ENCODE measurements at places on chromosomes 11 and 22.

DNA sequence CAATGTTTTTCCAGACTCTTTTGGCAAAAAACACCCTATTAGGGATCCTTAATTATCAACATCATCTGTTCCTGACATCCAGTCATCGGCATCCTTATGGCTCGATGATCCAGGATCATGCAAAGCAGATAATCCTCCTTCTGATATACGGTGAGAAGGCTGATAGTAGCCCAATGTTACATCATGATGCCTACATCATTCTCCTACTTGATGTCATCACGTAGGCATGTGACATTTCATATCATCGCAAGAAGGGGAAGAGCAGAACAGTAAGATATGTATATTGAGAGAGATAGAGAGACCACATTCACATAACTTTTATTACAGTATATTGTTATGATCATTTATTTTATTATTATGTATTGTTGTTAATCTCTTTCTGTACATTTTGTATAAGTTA lies 168.6 kb downstream of the ADAMTS15 start:
- no peak for DNase-seq
- H3K36me3 ChIP-seq = no peaks in the 10 kb centered on the region
- H3K27me3 ChIP-seq = no peaks in the 10 kb centered on the region
- H3K4me3 ChIP-seq = no peak overlapping the region
- no peaks in the 10 kb centered on the region for H3K4me1 ChIP-seq

GRCh38 chr11:8760896-8761295 lies 78.3 kb downstream of the RPL27A start:
- no peak for DNase-seq
- no peak overlapping the region for H3K4me3 ChIP-seq
- no peak overlapping the region for H3K27ac ChIP-seq
- peaks cover 4% of the 10 kb centered on the region for H3K4me1 ChIP-seq
- H3K27me3 ChIP-seq = no peaks in the 10 kb centered on the region

GRCh38 chr22:27317096-27317495 lies 484.5 kb downstream of the MN1 start:
- no peak for DNase-seq
- no peak overlapping the region for H3K4me3 ChIP-seq
- H3K27ac ChIP-seq = no peak overlapping the region
- no peaks in the 10 kb centered on the region for H3K36me3 ChIP-seq
- peaks cover under 1% of the 10 kb centered on the region for H3K27me3 ChIP-seq

GRCh38 chr11:74731301-74732094 lies at the start of gene CHRDL2:
Gene CHRDL2, minus strand, starts transcription at chr11:74731426. Its CDS starts 538 bp downstream, at chr11:74730888.
- H3K4me1 ChIP-seq = no peaks in the 10 kb centered on the region
- no peak within 1 kb of the TSS for H3K27ac ChIP-seq
- H3K4me3 ChIP-seq = no peak within 1 kb of the TSS
- H3K36me3 ChIP-seq = no peaks in the 10 kb centered on the region

DNA sequence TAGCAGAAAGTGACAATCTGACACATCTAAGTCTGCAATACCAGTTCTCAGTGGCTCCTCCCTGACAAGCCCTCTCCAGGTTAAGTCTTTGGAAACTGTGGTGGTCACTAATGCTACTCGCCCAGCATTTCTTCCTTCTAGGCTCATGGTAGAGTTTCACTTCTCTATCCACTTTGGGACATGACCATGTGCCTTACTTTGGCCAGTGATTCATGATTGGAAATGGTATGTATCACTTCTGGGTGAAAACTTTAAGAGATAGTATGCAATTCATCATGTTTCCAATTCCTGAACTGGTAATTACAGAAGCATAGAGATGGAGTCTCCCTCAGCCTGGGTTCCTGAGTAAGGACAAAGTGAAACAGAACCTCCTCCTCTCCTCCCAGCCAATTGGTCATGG lies 151.5 kb upstream of the LMO1 start:
- H3K4me1 ChIP-seq = no peaks in the 10 kb centered on the region
- no peak for DNase-seq
- no peak overlapping the region for H3K27ac ChIP-seq
- no peaks in the 10 kb centered on the region for H3K36me3 ChIP-seq

GRCh38 chr11:119673759-119674336 lies 55.2 kb downstream of the NECTIN1 start:
- H3K4me1 ChIP-seq = peaks cover 26% of the 10 kb centered on the region
- H3K36me3 ChIP-seq = peaks cover 3% of the 10 kb centered on the region
- no peak for DNase-seq
- H3K27ac ChIP-seq = no peak overlapping the region
- no peak overlapping the region for H3K4me3 ChIP-seq
- no peaks in the 10 kb centered on the region for H3K27me3 ChIP-seq

- no peak overlapping the region for H3K4me3 ChIP-seq
Measured at GRCh38 chr11:34926831-34927132, 10.4 kb downstream of the PDHX start.

All from endothelial cell of umbilical vein (primary cell).